IgD-negative memory B cell (primary cell): ENCODE measurements at places on chromosomes 2 and 18. TPM values are rescaled to one million over a fixed set of nuclear protein-coding genes. Genes with fewer than 3 reads are reported as not detected.

Gene MC4R
- polyA plus RNA-seq = not detected

Gene C1QL2
- polyA plus RNA-seq = not detected

Gene ATG4B
- 59.3 TPM for polyA plus RNA-seq

Gene COL4A3
- 6.2 TPM for polyA plus RNA-seq

Gene NLRC4
- 1.6 TPM for polyA plus RNA-seq

Gene CCNT2
- polyA plus RNA-seq = 23.2 TPM

Gene FNDC4
- not detected for polyA plus RNA-seq

Gene ASXL3
- not detected for polyA plus RNA-seq

Gene SIX3
- not detected for polyA plus RNA-seq

Gene SEMA4C
- 0.58 TPM for polyA plus RNA-seq

Gene RTP5
- polyA plus RNA-seq = not detected

Gene METAP1D
- 3.6 TPM for polyA plus RNA-seq

Gene EHBP1
- polyA plus RNA-seq = 10.2 TPM

Gene PRSS56
- not detected for polyA plus RNA-seq

Gene POTEJ
- polyA plus RNA-seq = not detected

Gene ACTR2
- polyA plus RNA-seq = 296 TPM

Gene C2orf66
- polyA plus RNA-seq = not detected

Gene FAM228A
- not detected for polyA plus RNA-seq

Gene MAP3K19
- not detected for polyA plus RNA-seq

Gene FAP
- not detected for polyA plus RNA-seq

Gene RBKS
- 7.5 TPM for polyA plus RNA-seq

Gene CD226
- polyA plus RNA-seq = 3.8 TPM

Gene CHRNG
- polyA plus RNA-seq = not detected

Gene PLGLB1
- polyA plus RNA-seq = 1.5 TPM

Gene ST3GAL5
- 38.2 TPM for polyA plus RNA-seq

Gene CDH19
- not detected for polyA plus RNA-seq

Gene DNAH6
- 0.06 TPM for polyA plus RNA-seq

Gene UGT1A5
- polyA plus RNA-seq = not detected

Gene KCNG2
- not detected for polyA plus RNA-seq
